Tibial artery (tissue), 4 donors: ENCODE measurements at places on chromosomes 6 and 20.

DNA sequence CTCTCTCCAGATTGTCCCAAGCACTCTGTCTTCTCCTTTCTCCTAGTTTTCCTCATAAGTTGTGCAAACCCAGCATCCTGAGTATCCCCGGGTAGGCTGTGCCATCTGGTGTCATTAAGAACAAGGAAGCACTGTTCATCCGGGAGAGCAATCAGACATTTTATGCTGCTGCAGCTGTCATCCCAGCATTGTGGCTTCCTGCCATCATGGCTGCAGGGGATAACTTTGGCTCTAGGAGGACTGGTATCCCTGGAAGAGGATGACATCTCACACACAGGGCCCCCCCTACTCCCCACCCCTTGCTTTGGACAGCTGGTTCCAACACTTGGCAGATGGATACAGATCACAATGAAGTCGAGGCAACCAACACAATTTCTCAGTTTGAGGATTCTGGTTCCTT is 1195.1 kb upstream of the MAP3K7 start:
- no peak for DNase-seq

DNA sequence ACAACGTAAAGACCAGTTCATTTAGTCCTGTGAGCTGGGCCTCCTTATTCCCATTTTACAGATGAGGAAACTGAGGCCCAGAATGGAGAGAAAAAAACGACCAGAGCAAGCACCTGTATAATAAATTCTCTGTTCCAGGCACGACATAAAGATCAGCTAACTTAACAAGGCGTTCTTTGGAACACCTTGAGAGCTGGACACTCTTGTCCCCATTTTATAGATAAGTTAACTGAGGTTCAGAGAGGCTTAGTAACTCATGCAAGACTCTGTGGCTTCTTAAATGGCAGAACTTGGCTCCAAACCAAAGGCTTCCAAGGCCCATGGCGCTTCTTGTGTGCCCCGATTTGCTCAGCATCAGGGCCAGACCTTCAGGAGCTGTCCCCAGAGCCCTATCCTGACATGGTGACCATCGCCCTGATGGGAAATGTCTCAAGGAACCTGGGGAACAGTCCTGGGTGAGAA is 142.1 kb downstream of the VEGFA start:
- DNase-seq, result no peak

- no peak for DNase-seq
Observed at GRCh38 chr20:7858734-7859250, 81.5 kb downstream of the HAO1 start.

DNA sequence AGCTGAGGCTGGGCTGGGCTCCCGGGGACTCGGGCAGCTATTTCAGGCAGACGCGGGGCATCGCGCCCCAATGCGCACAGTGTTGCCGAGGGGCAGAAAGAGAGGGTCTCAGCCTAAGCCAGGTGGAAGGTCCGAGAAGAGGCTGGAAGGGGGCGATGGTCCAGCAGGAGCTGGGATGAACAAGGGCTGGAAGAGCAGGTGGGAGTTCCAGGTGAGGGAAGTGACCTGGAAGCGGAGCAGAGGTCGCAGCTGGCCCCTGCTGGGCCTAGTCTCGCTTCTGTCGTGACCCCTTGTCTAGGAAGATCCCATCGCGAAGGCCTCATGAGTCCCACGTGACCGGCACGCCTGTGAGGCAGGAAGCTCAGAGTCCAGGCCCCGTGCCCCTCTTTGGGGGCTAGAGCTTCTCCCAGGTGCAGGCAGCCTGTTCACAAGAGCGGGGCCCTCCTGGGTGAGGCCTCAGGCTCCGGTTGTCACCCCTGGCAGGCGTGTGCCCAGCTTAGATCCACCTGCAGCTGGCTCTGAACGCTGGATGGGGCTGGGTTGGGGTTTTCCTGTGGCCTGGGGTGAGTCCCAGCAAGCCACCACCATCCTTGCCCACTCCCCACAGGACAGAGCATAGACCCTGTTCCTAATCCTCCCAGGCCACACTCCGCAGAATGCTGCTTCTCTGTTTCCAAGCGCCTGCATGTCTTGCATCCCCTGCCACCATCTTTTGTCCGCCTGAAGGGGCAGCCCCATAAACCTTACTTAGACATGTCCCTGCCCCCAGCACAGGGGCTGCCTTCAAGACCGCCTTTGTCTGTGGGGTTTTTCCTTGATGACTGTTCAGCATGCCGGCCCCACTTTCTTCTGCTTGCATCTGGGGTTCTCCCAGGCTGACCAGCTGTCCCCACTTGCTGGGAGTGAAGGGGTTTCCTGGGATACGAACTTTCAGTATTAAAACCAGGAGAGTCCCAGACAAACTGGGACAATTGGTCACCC is 15.1 kb downstream of the SLC22A3 start:
- DNase-seq, result no peak

DNA sequence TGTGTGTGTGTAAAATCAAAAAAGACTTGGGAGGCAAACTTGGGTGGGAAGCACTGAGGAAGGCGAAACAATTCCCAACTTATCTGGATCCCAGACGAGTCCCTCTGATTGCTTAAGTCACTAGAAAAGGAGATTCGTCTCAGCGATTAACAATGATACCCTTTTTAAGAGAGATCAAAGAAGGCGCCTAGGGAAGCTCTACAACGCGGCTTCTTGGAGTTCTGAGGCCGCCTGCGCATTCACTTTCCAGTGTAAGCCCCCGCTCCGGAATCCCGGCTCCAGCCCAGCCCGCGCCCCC is 8.7 kb upstream of the TBX18 start:
- no peak for DNase-seq

GRCh38 chr20:46509523-46509922 is 3.8 kb downstream of the ZNF334 start:
- no peak for DNase-seq

- no peak for DNase-seq
Observed at GRCh38 chr6:14428269-14428668, 310.7 kb downstream of the CD83 start.

GRCh38 chr6:66173587-66173986 is 466.6 kb upstream of the EYS start:
- no peak for DNase-seq

- DNase-seq, result peak; percentile 28
Observed at GRCh38 chr6:105424175-105424783, 21.4 kb upstream of the PREP start.

- no peak for DNase-seq
Observed at GRCh38 chr20:8851446-8851845, 217.4 kb upstream of the PLCB4 start.

- peak; percentile 70 for DNase-seq
Observed at GRCh38 chr6:152089992-152090391, 282.5 kb downstream of the ESR1 start.

- DNase-seq, result no peak
Observed at GRCh38 chr20:48489656-48490055, 338.1 kb downstream of the PREX1 start.

GRCh38 chr6:35780719-35781118 is at the start of gene CLPSL1:
Gene CLPSL1, plus strand, starts transcription at chr6:35781019. Its CDS starts 92 bp downstream, at chr6:35781111.
- no peak for DNase-seq

GRCh38 chr6:159557031-159557430 is 136.0 kb downstream of the SOD2 start:
- DNase-seq, result no peak

DNA sequence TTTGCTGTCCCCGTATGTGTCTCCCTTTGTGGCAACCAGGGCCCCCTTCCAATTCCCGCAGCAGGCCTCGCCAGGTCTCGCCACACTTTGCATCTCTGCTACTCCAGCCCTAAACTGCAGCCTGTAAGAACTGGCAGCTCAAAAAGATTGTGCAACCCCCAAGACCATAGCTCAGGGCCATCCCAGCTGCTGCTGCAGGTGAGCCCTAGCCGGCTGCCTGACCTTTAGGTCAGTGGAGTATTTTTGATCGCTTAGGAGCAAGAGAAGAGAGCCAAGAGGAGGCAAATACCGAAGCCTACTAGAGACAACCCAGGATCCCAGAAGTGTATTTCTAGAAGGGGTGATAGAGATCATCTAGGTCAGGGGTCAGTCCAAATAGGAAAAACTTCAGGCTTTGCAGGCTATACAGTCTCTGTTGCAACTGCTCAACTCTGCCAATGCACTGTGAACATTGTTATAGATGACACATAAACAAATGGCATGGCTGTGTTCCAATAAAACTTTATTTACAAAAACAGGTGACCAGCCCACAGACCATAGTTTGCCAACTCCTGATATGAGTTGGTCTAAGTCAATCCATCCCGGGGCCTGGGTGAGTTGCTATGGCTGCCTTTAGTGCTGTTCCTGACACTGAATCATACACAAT is 138.4 kb downstream of the EYA2 start:
- DNase-seq, result no peak

- no peak for DNase-seq
Observed at GRCh38 chr6:156731396-156731795, 45.8 kb upstream of the ARID1B start.

DNA sequence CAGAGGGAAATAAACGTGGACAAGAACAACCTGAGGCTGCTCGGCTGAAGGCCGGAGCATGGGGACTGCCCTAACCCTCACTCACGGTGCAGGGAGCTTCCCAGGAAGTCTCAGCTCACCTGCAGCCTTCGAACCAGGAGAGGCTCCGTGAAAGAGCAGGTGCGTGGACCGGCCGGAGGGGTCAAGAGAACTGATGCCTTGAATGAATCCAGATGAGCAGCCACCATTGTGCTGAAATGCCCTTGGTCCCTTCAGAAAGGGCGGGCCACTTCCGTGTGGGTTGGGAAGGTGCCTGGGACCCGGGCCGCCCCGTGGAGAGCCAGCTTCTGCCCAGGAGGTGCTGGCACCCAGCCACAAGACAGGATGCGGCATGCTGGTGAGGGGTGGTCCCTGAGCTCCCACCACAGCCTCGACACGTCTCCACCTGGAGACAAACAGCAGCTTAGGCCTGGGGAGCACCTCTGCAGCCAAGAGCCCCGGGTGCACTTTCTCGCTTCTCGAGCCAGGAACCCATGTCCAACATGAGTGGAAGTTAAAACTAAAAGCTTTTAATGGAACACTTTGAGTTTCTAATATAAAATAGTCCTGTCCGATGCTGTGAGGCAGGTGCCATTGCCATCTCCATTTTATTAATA is 83.5 kb downstream of the TTLL2 start:
- DNase-seq, result no peak

DNA sequence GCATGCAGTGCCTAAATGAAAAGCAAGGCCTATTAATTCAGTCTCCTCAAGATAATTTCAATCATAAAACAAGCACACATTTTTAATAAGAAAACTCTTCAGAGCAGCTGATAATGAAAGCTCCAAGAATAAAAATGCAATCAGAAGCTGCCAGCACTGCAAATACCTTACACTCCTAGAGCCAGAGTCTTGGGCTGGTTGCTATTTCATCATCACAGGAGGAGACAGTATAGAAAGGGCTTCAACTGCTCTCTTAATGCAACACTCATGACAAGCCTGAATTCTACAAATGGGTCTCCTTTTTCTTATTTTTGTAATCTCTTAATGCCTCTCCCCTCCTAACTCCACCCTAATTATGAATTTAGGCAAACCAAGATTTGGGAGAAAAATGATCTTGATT is 11.2 kb upstream of the MC3R start:
- no peak for DNase-seq

DNA sequence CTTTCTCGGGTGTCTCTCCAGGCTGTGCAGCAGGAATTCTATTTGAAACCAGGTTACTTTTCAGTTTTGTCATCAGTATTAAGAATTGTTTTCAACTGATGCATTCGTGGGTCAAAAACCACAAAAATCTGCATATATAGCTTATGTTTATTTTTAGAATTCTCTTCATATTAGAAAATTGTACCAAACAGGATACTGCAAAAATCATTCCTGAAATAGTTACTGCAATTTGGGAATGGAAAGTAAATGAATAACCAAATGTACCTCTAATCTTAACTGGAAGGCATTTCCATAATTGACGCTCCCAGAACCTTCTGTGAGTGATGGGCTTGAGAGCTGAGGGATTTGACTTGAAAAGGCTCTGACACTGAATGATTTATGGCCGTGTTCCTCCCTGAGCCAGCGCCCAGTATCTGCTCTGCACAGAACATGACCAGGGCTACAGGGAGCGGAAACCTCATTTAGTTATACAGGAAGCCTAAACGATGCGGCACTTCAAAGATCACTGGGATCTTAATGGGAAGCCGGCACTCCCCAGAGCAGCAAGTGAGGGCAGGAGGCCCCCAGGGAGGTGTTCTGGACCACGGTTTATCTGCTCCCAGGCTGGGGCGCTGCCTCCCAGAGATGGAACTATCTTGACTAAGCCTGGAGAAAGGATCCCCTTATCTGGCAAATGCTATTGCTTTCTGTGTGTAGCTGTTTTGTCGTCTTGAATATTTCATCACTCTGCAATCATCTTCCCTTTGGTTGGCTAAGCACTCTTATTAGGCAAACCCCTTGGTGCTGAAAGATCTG is 446.0 kb downstream of the QKI start:
- no peak for DNase-seq

- no peak for DNase-seq
Observed at GRCh38 chr6:113971741-113972140, 793 bp upstream of the HDAC2 start.

- no peak for DNase-seq
Observed at GRCh38 chr6:14273191-14273590, 155.6 kb downstream of the CD83 start.

DNA sequence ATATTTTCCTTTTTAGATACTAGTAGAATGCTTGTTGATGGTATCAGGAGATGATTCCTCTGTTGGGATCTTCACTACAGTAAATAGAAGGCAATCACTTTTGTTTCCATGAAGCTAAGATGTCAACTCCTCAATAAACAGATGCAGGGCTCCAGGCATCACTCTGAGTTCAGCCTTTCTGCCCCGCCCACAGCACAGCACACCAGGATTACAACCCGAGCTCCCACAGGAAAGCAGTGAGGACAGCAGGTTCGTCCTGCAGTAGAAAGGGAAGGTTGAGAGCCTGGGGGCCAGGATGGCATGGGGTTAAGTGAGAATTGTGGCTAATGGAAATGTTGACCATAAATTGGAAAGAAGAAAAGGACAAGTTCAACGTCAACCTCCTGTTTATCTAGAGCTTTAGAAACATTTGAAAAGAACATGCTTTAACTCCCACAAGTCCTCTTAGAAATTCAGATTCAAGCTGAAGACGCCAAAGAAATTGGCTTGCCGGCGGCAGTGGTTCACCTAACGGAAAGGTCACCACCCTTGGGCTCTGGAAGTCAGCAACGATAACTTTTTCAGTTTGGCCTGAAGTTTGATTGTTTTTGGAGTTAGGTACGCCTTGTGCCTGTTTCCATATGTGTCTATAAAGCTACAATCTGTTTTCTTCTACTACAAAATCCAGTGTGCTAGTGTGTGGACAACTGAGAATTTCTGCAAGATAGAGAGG is 144.4 kb upstream of the PDE10A start:
- no peak for DNase-seq
